Fibroblast of lung (primary cell): ENCODE measurements at places on chromosomes 7 and 10. TPM values are rescaled to one million over a fixed set of nuclear protein-coding genes. Genes with fewer than 3 reads are reported as not detected.

SPDYE2B gene
- not detected in 2 replicates for total RNA-seq

AQP1 gene
- 10.8 and 44.6 TPM in 2 replicates for total RNA-seq

ADAMTS14 gene
- 1.8 and 4.1 TPM in 2 replicates for total RNA-seq

NPC1L1 gene
- total RNA-seq, result under 0.01 TPM in 2 replicates

ARHGAP22 gene
- total RNA-seq, result 21.3 and 75.5 TPM in 2 replicates

THSD7A gene
- under 0.01 and 0.83 TPM in 2 replicates for total RNA-seq

TMEM140 gene
- 13.1 and 29.7 TPM in 2 replicates for total RNA-seq

MYO3A gene
- not detected in 2 replicates for total RNA-seq

DMTF1 gene
- 59.8 and 97.1 TPM in 2 replicates for total RNA-seq

MGAM2 gene
- total RNA-seq, result not detected in 2 replicates

TCF7L2 gene
- total RNA-seq, result 4.1 and 5.0 TPM in 2 replicates

AIFM2 gene
- total RNA-seq, result 10.0 and 15.5 TPM in 2 replicates

ZNF804B gene
- total RNA-seq, result not detected in 2 replicates

TRIM4 gene
- total RNA-seq, result 31.5 and 35.4 TPM in 2 replicates

RPEL1 gene
- 0.17 and 0.26 TPM in 2 replicates for total RNA-seq

OR13A1 gene
- not detected in 2 replicates for total RNA-seq

LBX1 gene
- total RNA-seq, result under 0.01 TPM in 2 replicates

RBM48 gene
- total RNA-seq, result 10.3 and 12.2 TPM in 2 replicates

FGF8 gene
- not detected in 2 replicates for total RNA-seq

DNAJB9 gene
- 52.4 and 56.8 TPM in 2 replicates for total RNA-seq

ESYT2 gene
- total RNA-seq, result 83.0 and 93.0 TPM in 2 replicates

FRMD4A gene
- total RNA-seq, result 22.9 and 26.9 TPM in 2 replicates

TES gene
- total RNA-seq, result 15.4 and 17.7 TPM in 2 replicates

DPP6 gene
- total RNA-seq, result not detected in 2 replicates

IFRD1 gene
- total RNA-seq, result 106 and 127 TPM in 2 replicates

CALML5 gene
- not detected in 2 replicates for total RNA-seq

PRTFDC1 gene
- 18.5 and 26.9 TPM in 2 replicates for total RNA-seq

NEUROG3 gene
- total RNA-seq, result not detected in 2 replicates

FANK1 gene
- total RNA-seq, result 0.83 and 2.6 TPM in 2 replicates

SUFU gene
- 2.6 and 4.3 TPM in 2 replicates for total RNA-seq

LRRC4 gene
- total RNA-seq, result 0.26 and 0.33 TPM in 2 replicates

CCL24 gene
- not detected in 2 replicates for total RNA-seq

PLEKHA1 gene
- 9.5 and 14.4 TPM in 2 replicates for total RNA-seq

PRR15 gene
- 0.51 TPM in 1 of 2 replicates, not detected in the other for total RNA-seq

OR6V1 gene
- total RNA-seq, result not detected in 2 replicates

IQCE gene
- total RNA-seq, result 7.7 and 8.3 TPM in 2 replicates

LHFPL3 gene
- total RNA-seq, result not detected in 2 replicates

ZNF485 gene
- total RNA-seq, result 3.3 and 3.5 TPM in 2 replicates

TRIM73 gene
- total RNA-seq, result 0.51 and 1.3 TPM in 2 replicates

VSTM4 gene
- 4.4 and 8.1 TPM in 2 replicates for total RNA-seq
